ENCODE measurements at places on chromosomes 16 and 17.

DNA sequence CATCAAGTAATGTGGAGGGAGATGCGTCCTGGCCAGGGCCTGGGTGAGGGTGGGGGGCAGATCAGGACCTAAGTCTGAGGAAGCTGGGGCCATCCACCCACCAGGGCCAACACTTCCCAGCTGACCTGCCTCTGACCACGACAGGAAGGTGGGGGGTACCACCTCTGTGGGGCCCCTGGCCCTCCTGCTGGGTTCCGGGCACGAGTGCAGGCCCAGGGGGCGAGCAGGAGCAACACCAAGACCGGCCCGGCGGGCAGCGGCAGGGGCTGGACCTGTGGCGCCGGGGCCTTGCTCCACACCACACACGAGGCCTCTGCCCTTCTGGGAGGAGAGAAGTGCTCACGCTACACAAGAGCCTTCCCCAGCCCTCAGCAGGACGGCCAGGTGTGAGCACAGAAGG lies 13.3 kb downstream of the PDIA2 start:
- no peak for DNase-seq

DNA sequence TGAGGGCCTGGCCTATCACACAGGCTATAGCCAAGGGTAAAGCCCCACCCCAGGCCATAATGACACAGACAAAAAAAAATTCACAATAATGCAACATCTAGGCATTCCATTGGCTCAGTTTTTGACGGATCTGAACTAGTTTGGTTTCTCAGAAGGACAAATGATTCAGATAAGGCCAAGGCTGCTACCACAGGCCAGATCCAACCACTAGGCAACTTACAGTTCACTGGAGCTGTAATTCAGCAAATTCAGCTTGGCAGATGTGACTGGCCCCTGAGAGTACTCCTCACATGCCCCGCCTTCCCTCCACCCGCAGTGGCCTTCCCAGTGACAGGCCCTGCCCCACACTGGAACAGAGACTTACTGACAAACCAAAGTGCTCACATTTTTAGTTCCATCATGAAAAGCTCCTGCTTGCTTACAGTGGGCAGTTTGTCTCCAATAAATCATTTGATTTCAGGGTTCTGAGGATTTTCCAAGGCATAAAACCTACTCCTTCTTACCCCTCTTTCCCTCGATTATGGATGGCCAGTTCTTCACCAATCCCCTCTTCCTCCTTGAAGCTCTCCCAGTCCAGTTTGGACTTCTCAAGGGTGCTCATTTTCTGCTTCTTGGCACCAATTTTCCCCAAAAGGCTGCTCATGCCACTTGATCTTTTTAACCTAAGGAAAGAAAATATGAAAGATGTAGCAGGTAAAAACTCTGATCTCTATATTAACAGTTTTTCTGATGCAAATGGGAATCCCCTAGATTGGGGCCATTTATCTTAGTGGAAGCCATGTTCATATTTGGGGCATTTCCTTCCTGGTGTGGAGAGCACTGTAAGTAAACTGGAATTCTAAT lies 53.3 kb upstream of the BCAR1 start:
- DNase-seq = no peak

- DNase-seq = peak; percentile 44
Observed at GRCh38 chr17:60971515-60972369, 294.1 kb downstream of the BCAS3 start.

GRCh38 chr17:34413443-34414119 lies 50.5 kb upstream of the CCL1 start:
- DNase-seq = no peak

- no peak for DNase-seq
Observed at GRCh38 chr16:54291656-54292487, 5.3 kb upstream of the IRX3 start.
